Lower lobe of right lung (tissue), 2 donors: ENCODE measurements at places on chromosomes 1 and 21. TPM values are rescaled to one million over a fixed set of nuclear protein-coding genes. Genes with fewer than 3 reads are reported as not detected.

DNA sequence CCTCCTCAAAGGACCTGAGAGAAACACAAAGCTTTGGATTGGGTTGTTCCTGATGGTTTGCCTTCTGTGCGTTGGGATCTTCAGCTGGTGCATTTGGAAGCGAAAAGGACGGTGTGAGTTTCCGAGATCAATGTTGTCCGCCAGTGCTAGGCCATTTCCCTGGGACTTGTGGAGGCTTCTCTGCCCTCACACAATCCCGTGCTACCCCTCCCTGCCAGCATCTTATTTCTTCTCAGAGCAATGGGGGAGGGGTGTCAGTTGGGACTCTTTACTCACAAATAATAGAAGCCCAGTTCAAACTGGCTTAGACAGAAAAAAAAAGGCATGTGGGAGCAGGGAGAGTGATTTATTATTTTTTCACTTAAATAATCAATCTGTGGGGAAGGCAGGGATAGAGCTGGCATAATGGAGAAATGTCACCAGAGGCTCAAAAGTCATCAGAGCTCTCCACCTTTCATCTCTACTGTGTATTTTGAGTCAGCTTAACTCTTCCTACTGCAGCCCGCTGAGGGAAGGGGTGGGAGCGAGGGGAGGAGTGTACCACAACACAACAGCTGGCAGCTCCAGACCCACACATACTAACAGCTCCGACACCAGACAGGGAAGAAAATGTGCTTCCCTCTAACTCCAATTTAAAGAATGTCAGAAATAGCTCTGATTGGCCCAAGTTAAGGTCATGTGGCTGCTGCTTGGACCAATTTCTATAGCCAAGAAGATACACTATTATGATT, 22.4 kb downstream of the LY9 start:
- H3K27me3 ChIP-seq = no peaks in the 10 kb centered on the region
- no peaks in the 10 kb centered on the region for H3K4me1 ChIP-seq
- H3K27ac ChIP-seq = no peak overlapping the region

DNA sequence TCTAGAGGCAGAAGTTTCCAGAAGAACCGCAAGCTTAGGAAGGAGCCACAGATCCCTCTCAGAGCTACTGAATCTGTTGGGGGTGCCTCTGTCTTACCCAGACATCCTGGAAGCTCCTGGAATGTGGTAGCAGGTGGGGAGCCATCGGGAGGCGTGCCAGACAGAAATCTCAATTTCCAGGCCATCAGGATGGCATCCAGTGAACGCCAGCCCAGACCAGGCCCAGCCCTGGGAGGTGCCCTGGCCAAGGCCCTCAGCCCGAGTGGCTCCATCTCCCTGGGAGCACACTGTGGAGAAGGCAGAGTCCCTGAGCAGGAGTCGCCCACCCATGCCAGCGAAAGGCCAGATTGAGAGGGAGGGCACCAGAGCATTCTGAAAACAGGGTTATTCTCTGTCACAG, 2.5 kb downstream of the ABCA4 start:
- no peaks in the 10 kb centered on the region for H3K36me3 ChIP-seq
- H3K27me3 ChIP-seq = no peaks in the 10 kb centered on the region
- no peaks in the 10 kb centered on the region for H3K4me1 ChIP-seq
- H3K27ac ChIP-seq = no peak overlapping the region

DNA sequence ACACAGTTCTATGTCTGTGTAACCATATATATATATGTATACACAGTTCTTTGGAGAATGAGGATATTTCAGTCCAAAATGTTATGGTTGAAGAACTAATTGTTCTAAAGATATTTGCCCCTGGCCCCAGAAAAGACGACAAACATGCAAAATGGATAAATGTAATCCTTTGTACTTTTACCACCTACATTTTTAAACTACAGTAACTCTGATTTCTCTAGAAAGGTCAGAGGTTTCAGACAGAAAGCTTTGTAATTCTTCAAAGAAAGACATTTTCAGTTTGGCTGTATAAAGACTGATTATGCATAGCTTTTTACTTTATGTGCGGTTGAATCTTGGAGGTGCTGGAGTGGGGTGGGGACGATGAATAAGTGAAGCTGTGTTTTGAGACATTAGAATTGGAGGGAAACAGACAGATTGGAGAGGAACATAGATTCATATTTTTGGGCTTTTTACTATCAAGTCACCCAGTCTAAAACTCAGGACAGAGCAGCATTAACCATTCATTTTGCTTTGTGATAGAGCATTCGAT, 16.6 kb downstream of the NFIA start:
- no peak overlapping the region for H3K27ac ChIP-seq
- no peaks in the 10 kb centered on the region for H3K36me3 ChIP-seq
- H3K4me1 ChIP-seq = peaks cover 29% of the 10 kb centered on the region
- DNase-seq = no peak
- H3K4me3 ChIP-seq = no peak overlapping the region

- no peak overlapping the region for H3K27ac ChIP-seq
- no peak for DNase-seq
- no peaks in the 10 kb centered on the region for H3K27me3 ChIP-seq
- no peak overlapping the region for H3K4me3 ChIP-seq
These were observed 4.4 kb downstream of the NME7 start for GRCh38 chr1:169363046-169363730.

- H3K36me3 ChIP-seq = no peaks in the 10 kb centered on the region
- H3K27me3 ChIP-seq = no peaks in the 10 kb centered on the region
- no peak overlapping the region for H3K27ac ChIP-seq
- no peak overlapping the region for H3K4me3 ChIP-seq
- no peaks in the 10 kb centered on the region for H3K4me1 ChIP-seq
These were observed 719.5 kb upstream of the TMPRSS15 start for GRCh38 chr21:19123053-19123452.

GNG12 gene
- total RNA-seq = 43.3 TPM
